ENCODE measurements at places on chromosomes 16 and 17. TPM values are rescaled to one million over a fixed set of nuclear protein-coding genes. Genes with fewer than 3 reads are reported as not detected.

Gene MEOX1
- 5.4 TPM for polyA plus RNA-seq

DNA sequence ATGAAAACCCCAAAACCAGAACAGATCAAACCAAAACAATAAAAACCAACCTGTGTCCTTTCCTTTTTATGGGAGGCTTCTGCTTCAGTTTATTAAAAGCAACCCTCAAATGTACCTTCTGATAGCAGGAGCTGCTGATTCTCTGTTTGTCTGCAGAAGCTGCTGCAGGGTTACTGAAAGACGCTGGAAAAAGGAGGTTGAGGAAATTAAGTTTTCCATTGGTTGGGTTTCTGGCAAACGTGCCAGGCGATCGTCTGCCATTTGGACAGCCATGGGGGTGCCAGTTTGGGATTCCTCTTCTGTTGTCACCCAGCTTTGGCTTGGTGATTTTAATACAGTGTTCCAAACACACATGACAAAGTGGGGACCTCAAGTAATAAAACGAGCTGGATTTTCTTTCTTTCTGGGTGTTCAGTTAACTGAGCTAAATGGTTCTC is 185.4 kb upstream of the ZFHX3 start:
- DNase-seq, result no peak
- H3K4me3 ChIP-seq, result no peak overlapping the region
- no peaks in the 10 kb centered on the region for H3K27me3 ChIP-seq
- no peak overlapping the region for H3K27ac ChIP-seq
- no peaks in the 10 kb centered on the region for H3K4me1 ChIP-seq

Gene ELOB
- polyA plus RNA-seq, result 274 TPM

DNA sequence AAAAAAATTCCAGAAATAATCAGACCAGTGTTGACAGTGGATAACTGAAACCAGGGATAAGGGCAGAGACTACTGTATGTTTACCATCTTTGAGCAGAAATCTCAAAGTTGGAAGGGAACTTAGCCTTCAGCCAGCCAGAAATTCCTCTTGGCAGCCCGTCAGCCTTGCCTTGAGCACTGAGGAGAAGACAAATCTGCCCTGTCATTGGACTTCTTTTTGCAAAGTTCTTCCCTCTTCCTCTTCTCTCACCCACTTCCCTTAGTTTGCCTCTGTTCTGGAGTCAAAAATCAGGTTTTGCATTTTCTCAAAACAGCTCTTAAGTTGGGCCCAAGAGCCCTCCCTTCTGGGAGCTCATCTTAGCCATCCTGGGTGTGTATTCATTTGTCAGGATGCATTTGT is 6.2 kb downstream of the TUFM start:
- no peak overlapping the region for H3K4me3 ChIP-seq
- H3K27me3 ChIP-seq, result no peaks in the 10 kb centered on the region
- H3K4me1 ChIP-seq, result peaks cover 4% of the 10 kb centered on the region
- no peak for DNase-seq

- no peaks in the 10 kb centered on the region for H3K4me1 ChIP-seq
- no peaks in the 10 kb centered on the region for H3K36me3 ChIP-seq
- no peaks in the 10 kb centered on the region for H3K27me3 ChIP-seq
Measured at GRCh38 chr16:55091213-55091870, 160.7 kb downstream of the IRX5 start.

DNA sequence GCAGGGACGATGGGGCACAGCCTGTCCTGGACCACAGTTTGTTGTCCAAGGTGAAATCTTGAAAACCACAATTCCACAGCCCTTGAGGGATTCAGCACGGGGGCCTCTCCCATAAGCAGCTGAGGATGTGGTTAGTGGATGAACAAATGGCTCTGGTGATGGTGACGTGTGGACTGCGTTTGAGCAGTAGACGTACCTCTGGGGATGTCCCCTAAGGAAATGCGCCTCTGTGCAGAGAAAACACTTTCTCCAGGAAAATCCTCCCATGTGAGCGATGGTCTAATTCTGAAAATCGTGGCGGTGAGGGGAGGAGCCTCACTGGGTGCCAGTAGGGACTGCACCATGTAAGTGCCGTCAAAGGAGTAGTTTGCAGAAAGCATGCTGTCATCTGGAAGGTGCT is 2.7 kb upstream of the SEPTIN12 start:
- no peak overlapping the region for H3K27ac ChIP-seq
- H3K27me3 ChIP-seq, result no peaks in the 10 kb centered on the region
- DNase-seq, result no peak

- DNase-seq, result no peak
- no peak overlapping the region for H3K4me3 ChIP-seq
- H3K27me3 ChIP-seq, result no peaks in the 10 kb centered on the region
Measured at GRCh38 chr17:76686538-76687297, 24.0 kb downstream of the MXRA7 start.

DNA sequence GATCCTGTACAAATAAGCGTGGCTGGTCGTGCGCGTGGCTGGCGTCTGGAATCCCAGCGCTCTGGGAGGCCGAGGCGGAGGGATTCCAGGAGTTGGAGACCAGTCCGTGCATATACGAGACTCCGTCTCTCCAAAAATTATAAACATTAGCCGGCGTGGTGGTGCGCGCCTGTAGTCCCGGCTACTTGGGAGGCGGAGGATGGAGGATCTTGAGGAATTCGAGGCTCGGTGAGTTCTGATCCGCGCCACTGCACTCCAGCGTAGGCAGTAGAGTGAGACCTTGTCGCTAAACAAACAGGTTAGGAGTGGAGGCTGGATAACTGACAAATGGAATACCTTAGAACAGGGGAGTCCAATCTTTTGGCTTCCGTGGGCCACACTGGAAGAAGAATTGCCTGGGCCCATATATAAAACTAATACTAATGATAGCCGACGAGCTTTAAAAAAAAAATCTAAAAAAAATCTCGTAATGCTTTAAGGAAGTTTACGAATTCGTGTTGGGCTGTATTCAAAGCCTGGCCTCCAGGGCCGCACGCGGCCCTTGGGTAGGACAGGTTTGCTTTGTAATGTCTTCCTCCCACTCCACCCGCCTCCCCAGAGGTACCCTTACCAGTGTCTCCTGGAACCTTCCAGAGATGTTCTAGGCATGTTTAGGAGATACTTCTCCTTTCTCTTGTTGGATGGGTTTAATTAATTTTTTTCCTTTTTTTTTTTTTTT is 909 bp upstream of the RSL1D1 start:
- peak overlapping the region; percentile 95 for H3K4me3 ChIP-seq
- peaks cover 14% of the 10 kb centered on the region for H3K36me3 ChIP-seq
- no peak for DNase-seq
- H3K27ac ChIP-seq, result peak overlapping the region; percentile 87
- H3K27me3 ChIP-seq, result no peaks in the 10 kb centered on the region

Gene MT1H
- not detected for polyA plus RNA-seq

- DNase-seq, result no peak
- no peak overlapping the region for H3K27ac ChIP-seq
- H3K27me3 ChIP-seq, result no peaks in the 10 kb centered on the region
- H3K36me3 ChIP-seq, result no peaks in the 10 kb centered on the region
- no peak overlapping the region for H3K4me3 ChIP-seq
Measured at GRCh38 chr17:52383493-52384100, 225.1 kb upstream of the CA10 start.

Gene LDHD
- 0.10 TPM for polyA plus RNA-seq

Data from CD8-positive, alpha-beta memory T cell (primary cell).